Vagina (tissue), 2 donors: ENCODE measurements at places on chromosomes 1 and 21. TPM values are rescaled to one million over a fixed set of nuclear protein-coding genes. Genes with fewer than 3 reads are reported as not detected.
A peak's percentile ranks its signal among the peaks of the same experiment; 100 is the strongest.

- DNase-seq = no peak
- peaks cover 57% of the 10 kb centered on the region for H3K4me1 ChIP-seq
- H3K27me3 ChIP-seq = no peaks in the 10 kb centered on the region
- H3K4me3 ChIP-seq = no peak overlapping the region
- peak overlapping the region; percentile 87 for H3K27ac ChIP-seq
These were observed 10.0 kb upstream of the CPLANE2 start for GRCh38 chr1:16246961-16247360.

Gene SNIP1
- total RNA-seq = 16.5 TPM

- no peaks in the 10 kb centered on the region for H3K36me3 ChIP-seq
- no peak overlapping the region for H3K27ac ChIP-seq
- H3K4me3 ChIP-seq = no peak overlapping the region
- H3K27me3 ChIP-seq = no peaks in the 10 kb centered on the region
- DNase-seq = no peak
- H3K4me1 ChIP-seq = no peaks in the 10 kb centered on the region
These were observed 94.0 kb upstream of the NGF start for GRCh38 chr1:115432061-115432460.

- no peak overlapping the region for H3K4me3 ChIP-seq
- DNase-seq = no peak
- peak overlapping the region; percentile 25 for H3K27ac ChIP-seq
- H3K27me3 ChIP-seq = no peaks in the 10 kb centered on the region
- peaks cover 43% of the 10 kb centered on the region for H3K4me1 ChIP-seq
These were observed 3.1 kb upstream of the SELENON start for GRCh38 chr1:25796811-25797458.

DNA sequence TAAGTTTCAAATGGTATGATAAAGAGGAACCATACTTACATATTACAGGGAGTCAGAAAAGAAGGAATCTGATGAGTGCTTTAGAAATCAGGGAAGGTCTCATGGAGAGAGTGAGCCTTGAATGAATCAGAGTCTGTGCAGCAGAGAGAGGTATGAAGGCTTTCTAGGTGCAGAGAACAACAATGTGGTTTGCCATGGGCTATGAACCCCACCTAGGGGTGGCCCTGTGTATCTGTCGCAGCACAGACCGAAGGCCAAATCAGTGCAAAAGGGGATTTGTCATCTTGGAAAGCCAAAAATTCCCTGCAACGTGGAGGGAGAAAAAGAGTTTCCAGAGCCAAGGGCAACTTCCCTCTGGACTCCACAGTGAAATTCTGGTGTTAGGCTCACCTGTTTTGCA, 3.5 kb downstream of the PAPPA2 start:
- H3K36me3 ChIP-seq = no peaks in the 10 kb centered on the region
- no peak for DNase-seq
- H3K27me3 ChIP-seq = no peaks in the 10 kb centered on the region
- no peak overlapping the region for H3K4me3 ChIP-seq

- DNase-seq = no peak
- no peak overlapping the region for H3K4me3 ChIP-seq
- H3K36me3 ChIP-seq = no peaks in the 10 kb centered on the region
These were observed 31.7 kb upstream of the DMRTA2 start for GRCh38 chr1:50454911-50455310.

GRCh38 chr1:182484531-182485257, 34.7 kb downstream of the RGSL1 start:
- no peak for DNase-seq
- no peak overlapping the region for H3K27ac ChIP-seq
- H3K4me3 ChIP-seq = no peak overlapping the region
- H3K27me3 ChIP-seq = no peaks in the 10 kb centered on the region
- H3K36me3 ChIP-seq = no peaks in the 10 kb centered on the region

Gene CFAP107
- not detected for total RNA-seq

GRCh38 chr1:29237852-29238619, 1.7 kb downstream of the PTPRU start:
- H3K4me1 ChIP-seq = peaks cover 24% of the 10 kb centered on the region
- peak overlapping the region; percentile 83 for H3K4me3 ChIP-seq
- DNase-seq = no peak
- H3K27ac ChIP-seq = peak overlapping the region; percentile 73
- no peaks in the 10 kb centered on the region for H3K27me3 ChIP-seq

DNA sequence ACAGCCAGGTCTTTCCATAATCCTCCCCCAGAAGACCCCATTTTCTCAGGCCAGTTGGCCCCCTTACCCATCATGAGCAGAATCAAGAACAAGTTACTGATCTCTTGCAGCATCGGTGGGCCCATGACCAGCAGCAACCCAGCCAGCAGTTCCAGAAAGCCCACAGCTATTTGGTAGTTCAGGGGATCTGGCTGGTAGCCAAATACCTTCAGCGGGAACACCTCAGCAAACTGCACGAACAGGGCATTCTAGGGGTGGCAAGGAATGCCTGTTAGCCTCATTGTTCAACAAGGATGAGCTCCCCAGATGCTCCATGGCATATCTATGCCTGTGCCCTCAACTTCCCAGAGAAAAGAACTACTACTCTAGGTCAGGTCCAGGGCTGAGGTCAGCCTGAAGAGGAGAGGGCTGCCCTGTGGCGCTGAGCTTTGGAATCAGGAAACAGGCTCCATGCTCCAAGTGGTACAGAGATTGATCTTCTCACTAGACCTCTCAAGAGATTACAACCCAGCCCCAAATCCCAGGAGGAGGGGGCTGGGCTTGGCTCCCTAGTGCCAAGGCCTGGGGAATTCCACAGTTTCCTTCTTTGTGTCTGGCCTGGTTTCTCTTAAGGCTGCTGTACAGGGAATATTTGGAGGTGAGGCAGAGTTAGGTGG, 1.3 kb downstream of the TMEM35B start:
- H3K27ac ChIP-seq = peak overlapping the region; percentile 94
- peak overlapping the region; percentile 70 for H3K4me3 ChIP-seq
- H3K4me1 ChIP-seq = peaks cover 31% of the 10 kb centered on the region
- no peak for DNase-seq
- H3K27me3 ChIP-seq = no peaks in the 10 kb centered on the region
